NCI-H748 treated with DMSO at 0.1 percent for 48 hours (cell line): ENCODE measurements at places on chromosomes 3 and 15.
A peak's percentile ranks its signal among the peaks of the same experiment; 100 is the strongest.

GRCh38 chr3:128501431-128501830 lies 8.4 kb upstream of the GATA2 start:
- DNase-seq: no peak

DNA sequence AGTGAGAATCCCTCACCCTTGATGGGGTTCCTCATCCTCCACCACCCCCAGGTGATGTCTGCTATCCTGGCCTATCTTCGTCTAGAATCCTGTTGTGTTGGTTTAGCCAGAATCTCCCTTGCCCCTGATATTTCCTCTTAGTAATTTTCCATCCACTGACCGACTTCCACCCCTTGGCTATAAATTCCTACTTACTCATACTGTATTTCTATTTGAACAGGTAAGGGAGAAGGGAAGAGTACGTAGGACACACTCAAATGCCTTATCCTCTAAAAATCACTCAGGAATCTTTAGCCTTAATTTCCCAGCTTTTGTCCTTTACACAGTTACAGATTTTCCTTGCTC lies 678 bp upstream of the TFG start:
- DNase-seq: no peak

DNA sequence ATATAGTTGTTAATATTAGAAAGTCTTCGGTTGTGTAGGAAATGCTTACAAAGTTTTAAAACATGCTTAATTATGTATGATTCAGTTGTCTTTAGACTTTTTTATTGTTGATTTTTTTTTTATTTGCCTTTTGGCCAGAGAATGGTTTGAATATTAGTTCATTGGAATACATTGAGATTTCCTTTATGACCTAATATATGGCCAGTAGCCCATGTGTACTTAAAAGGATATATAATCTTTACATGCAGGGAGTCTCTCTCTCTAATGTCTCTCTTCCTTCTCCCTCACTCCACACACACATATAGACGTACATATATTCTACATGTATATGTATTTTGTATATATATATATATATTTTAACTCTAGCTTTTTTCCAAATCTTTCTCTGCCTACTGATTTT lies 67.3 kb upstream of the SKIL start:
- no peak for DNase-seq

- no peak for DNase-seq
Measured at GRCh38 chr15:69794645-69795469, 302.9 kb downstream of the TLE3 start.

GRCh38 chr3:45960289-45960688 lies 17.0 kb downstream of the CXCR6 start:
- DNase-seq: no peak

GRCh38 chr3:116492379-116492778 lies 47.1 kb upstream of the LSAMP start:
- DNase-seq: no peak

DNA sequence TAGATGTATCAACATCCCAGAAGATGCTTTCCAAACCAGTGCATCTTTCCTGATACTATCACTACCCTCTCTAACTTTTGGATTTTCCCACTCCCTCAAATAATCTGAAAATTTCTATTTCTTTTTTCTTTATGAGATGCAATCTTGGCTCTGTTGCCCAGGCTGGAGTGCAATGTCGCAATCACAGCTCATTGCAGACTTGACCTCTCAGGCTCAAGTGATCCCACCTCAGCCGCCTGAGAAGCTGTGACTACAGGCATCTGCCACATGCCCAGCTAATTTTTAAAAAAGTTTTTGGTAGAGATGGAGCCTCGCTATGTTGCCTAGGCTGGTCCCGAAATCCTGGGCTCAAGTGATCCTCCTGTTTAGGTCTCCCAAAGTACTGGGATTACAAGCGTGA lies 239.7 kb downstream of the SUCLG2 start:
- no peak for DNase-seq

DNA sequence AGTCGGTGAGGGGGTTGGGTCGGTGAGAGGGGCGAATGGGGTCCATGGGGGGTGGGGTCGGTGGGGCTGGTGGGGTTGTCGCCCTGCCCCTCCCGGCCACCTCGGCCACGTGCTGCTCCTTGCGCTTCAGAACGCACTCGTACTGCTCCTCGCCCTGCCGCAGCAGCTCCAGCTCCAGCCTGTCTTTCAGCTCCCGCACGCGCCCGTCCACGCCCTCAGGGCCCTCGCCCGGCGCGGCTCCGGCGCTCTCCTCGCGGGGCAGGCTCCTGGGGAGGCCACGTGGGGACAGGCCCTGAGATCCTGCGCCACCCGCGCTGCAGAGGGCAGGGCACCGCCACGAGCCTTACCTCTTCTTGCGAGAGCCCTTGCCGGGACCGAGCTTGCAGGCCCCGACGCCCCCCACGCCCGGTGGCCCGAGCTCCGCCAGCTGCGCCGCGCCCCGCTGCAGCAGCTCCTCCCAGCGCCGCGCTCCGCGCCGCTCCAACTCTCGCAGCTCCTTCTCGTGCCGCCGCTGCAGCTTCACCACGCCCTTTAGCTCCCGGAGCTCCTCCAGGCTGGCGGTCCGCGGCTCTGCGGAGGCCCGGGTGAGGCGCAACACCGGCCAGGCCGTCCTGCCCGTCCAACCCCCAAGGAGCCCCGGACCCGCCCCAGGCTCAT lies 8.2 kb upstream of the ANKRD63 start:
- DNase-seq: peak; percentile 3

- no peak for DNase-seq
Measured at GRCh38 chr3:139105154-139105702, 60.5 kb upstream of the PRR23C start.

GRCh38 chr15:58038426-58039078 lies 27.0 kb downstream of the ALDH1A2 start:
- DNase-seq: peak; percentile 4

DNA sequence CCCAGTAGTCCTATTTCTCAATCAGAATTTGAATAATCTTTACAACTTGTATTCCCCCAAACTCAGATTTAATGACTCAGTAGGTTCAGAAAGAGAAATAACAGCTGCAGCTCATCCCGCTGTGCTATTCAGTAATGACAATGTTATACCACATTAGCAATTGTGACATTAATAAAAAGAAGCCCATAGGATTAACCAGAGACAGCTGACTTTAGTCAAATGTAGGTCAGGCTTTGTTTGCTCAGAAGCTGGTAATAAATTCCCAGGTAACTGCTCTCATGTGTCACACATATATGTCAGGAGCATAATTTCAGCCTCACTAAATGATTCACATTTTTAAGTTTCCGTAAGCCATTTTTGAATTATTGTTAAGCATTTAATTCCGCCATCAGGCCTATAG lies 222.0 kb upstream of the UBE2E2 start:
- peak; percentile 60 for DNase-seq

GRCh38 chr3:43838009-43838758 lies 147.4 kb downstream of the ABHD5 start:
- no peak for DNase-seq

DNA sequence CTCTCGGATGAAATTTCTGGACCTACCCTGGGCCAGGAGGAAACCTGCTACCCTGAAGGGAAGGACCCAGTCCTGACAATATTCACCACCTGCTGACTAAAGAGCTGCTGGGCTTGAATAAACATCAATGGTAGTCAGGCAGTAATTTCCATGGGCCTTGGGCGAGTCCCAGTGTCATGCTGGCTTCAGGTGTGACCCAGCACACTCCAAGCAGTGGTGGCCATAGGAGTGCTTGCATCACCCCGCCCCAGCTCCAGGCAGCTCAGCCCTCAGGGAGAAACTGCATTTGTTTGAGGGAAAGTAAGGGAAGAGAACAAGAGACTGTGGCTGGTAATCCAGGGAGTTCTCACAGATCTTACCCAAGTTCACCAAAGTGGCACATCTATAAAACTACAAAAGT lies 261.8 kb upstream of the DCBLD2 start:
- DNase-seq: no peak

DNA sequence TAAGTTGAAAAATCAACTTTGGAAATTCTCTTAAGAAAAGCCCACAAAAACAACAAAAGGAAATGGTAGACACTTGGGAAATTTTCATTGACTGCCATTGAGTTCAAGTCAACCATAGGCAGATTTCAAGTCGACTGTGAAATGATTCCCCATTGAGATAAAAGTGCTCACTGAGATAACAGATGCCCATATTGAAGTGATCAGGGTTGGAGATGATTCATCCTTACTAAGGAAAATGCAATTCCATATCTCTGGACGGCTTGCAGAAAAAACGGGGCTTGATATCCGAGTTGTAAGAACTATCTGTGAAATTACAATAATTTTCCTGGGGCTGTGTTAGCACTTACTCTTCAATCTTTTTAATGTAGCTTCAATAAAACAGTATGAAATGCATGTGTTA lies 373.1 kb upstream of the THRB start:
- no peak for DNase-seq

GRCh38 chr3:194256040-194256945 lies 94.8 kb downstream of the CPN2 start:
- no peak for DNase-seq

- DNase-seq: no peak
Measured at GRCh38 chr3:127405010-127405598, 117.3 kb upstream of the PRR20G start.

- no peak for DNase-seq
Measured at GRCh38 chr3:196941729-196942225, 551 bp downstream of the NCBP2 start.

DNA sequence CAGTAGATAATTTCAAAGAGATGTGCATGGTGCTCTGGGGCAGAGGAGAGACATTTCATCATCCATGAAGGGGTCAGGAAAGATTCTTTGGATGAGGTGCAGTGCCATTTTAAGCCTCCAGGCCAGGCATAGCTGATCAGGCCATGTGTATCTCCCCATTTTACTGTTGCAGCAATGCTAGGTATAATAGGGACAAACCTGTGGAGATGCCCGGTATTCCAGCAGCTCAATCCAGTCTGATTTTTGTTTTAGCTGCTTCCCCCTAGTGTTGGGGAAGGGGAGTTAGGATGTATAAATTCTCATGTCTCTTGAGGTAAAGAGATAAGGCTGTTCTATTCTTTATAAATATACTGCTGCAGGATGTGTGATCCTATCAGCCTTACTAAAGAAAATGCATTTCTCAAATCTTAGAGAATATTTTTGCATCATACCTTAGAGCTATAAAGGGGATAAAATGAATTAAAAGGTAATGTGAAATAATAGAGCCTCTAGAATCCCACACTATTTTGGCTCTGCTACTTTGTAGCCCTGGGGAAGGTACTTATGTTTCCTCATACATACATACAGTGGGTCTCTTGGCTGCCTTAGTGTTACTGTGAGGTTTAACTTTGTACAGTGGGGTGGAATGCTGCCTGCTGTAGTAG lies 5.2 kb downstream of the CDV3 start:
- DNase-seq: no peak

DNA sequence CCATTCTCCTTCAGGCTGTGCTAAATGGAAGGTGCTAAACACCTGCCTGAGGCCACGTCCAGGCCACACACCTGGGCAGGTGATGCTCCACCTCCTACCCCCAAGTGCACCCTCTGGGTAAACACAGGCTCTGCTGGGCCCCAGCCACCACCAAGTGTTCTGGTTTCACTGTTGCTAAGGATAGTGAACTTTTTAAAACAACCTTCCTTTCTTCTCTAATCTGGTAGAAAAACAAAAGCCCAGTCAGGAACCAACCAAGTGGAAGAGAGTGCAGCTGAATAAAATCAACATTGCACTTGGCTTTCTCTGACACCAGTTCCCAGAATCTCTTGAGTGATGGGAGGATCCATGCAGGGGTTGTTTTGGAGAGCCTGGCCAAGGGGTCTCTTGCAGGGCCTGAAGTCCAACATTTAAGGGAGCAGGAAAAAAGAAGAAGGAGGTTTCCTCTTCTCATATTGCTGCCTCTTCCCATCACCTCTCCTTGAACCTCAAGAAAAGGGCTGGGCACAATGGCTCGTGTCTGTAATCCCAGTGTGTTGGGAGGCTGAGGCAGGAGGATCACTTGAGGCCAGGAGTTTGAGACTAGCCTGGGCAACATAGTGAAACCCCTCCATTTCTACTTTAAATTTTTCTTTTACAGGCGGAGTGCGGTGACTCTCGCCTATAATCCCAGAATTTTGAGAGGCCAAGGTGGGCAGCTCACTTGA lies 26.2 kb upstream of the ATP13A3 start:
- DNase-seq: peak; percentile 24

GRCh38 chr15:51367322-51367976 lies 26.0 kb downstream of the GLDN start:
- no peak for DNase-seq

DNA sequence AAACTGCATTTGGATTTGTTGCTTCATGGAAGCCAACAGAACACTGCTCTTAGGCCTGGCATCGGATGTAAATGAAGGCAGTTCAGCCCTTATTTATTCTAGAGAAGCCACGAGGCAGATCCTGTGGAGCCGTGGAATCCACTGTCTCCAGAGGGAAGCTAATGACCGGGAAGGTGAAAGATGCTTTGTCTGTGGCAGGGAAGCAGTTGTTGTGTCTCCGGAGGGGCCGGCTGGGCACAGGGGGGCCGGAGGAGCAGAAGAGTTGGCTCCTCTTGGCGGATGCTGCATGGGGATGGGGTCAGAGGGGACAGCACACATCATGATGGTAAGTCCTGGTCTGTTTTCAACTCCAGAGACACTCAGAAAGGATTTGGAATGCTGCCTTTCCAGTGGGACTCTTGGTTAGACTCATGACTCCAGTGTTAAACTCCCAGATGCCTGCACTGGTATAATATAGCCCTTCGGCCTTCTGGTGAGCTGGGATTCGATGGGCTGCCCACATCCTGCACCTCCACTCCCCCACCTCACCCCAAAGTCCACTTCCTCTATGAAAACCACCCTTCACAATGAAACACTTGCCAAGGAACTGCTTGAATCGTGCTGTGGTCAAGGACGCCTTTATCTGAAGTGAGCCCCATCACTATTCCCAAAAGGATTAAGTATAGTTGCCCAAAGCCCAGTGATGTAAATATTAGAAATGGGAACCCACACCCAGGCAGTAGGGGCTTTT lies 33.6 kb downstream of the TPM1 start:
- DNase-seq: no peak

DNA sequence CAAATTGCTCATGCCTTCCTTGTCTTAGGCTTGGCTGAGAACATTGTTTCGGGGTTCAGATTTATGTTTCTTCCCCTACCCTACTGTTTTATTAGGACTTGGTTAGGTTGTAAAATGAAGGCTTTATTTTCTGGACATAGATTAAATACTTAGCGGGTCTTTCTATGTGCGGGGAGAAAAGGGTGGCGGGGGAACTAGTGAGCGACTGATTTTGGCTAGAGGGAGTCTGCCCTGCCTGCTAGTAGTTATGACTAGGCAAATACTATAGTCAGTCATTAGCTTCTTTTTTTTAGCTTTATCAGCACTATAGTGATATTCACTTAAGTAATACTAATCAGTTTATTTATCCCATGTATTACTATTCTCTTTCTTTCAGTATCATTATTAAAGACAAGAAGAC lies 3.6 kb downstream of the CADM2 start:
- DNase-seq: no peak

DNA sequence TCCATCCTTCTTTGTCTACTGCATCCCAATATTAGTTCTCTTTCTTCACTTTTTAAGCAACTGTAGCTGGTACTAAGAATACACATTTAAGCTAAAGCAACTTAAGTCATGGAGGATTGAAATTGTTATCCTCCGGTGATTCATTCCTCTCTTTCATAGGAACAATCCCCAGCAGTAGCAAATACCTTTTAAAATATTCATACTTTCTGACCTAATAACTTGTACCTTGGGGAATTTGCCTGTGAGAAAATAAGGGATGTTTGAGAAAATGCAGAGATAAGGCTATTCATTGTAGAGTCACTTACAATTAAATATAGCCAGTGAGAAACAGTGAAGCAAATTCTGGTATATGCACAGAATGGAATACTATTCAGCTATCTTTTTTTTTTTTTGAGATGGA lies 66.0 kb downstream of the VPS13C start:
- no peak for DNase-seq

- no peak for DNase-seq
Measured at GRCh38 chr15:73752806-73753193, 351 bp downstream of the INSYN1 start.

GRCh38 chr15:100905850-100906249 lies 13.3 kb upstream of the LRRK1 start:
- DNase-seq: no peak
